ENCODE measurements at places on chromosomes 11 and 22. TPM values are rescaled to one million over a fixed set of nuclear protein-coding genes. Genes with fewer than 3 reads are reported as not detected.
A peak's percentile ranks its signal among the peaks of the same experiment; 100 is the strongest.

DNA sequence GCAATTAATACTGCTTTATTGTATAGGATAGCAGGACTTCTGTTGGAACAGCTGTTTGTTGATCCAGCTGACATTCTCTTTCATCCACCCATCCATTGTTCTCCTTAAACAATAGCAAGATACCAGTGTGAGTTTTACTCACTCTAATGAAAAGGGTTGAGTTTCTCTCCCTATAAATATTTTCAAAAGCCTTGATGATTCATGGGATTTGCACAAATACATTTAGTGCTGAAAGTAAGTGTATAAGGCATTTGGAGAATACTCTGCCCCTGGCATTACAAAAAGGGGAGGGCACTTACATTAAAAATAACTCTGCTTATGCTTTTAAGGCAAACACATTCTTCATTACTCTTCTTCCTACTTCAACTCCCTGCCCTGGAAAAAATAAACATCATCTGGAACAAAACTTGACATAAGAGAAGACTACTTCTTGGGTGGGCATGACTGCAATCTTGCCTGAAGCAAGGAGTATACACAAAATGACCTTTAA lies 634.9 kb downstream of the METTL15 start:
- no peak for DNase-seq
- H3K4me1 ChIP-seq, result no peaks in the 10 kb centered on the region
- H3K27ac ChIP-seq, result no peak overlapping the region
- H3K36me3 ChIP-seq, result no peaks in the 10 kb centered on the region

- no peak for DNase-seq
- H3K27ac ChIP-seq, result no peak overlapping the region
- H3K27me3 ChIP-seq, result no peaks in the 10 kb centered on the region
- H3K4me1 ChIP-seq, result no peaks in the 10 kb centered on the region
Observed at GRCh38 chr11:91173701-91174100, 950.9 kb upstream of the CHORDC1 start.

DNA sequence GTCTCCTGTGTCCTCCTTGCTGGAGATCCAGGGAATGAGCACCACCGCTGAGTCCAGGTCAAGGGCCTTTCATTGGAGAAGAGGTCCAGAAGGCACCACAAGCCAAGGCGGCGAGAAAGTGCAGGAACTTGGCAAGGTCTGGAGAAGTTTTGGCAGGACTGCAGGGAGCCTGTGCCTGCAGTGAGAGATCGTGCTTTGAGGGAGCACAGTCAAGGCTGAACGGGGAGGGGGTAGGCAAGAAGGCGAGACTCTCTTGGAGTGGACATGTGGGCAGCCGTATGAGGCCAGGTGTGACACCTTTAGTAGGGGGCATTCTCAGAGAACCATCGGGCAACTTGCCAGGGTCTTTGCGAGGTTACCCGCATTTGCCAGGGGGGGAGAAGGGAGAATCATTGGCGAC lies 30.5 kb downstream of the LRRC10B start:
- no peak overlapping the region for H3K4me3 ChIP-seq
- no peaks in the 10 kb centered on the region for H3K4me1 ChIP-seq
- DNase-seq, result no peak
- no peak overlapping the region for H3K27ac ChIP-seq

- H3K4me1 ChIP-seq, result no peaks in the 10 kb centered on the region
- H3K36me3 ChIP-seq, result no peaks in the 10 kb centered on the region
- DNase-seq, result no peak
- H3K27ac ChIP-seq, result no peak overlapping the region
- H3K4me3 ChIP-seq, result no peak overlapping the region
Observed at GRCh38 chr22:48695251-48695650, 1132.4 kb downstream of the BRD1 start.

DNA sequence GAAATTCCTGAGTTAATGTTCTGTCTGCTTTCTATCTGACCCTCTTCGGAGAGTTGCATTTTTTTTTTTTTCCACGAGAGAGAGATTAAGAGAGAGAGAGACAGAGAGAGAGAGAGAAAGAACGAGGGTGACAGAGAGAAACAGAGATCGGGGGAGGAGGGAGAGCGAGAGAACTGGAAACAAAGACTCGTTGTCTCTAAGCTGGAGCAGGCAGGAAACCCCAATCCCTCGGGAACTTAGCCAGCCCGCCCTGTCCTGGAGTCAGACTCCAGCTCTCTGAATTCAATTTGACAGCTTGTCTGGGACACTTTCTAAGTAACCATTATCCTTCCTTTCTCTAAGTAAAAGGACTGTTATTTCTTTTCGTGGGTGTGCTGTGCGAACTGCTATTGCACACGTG lies 76.9 kb downstream of the KCNJ1 start:
- no peaks in the 10 kb centered on the region for H3K36me3 ChIP-seq
- no peaks in the 10 kb centered on the region for H3K4me1 ChIP-seq
- no peaks in the 10 kb centered on the region for H3K27me3 ChIP-seq
- no peak overlapping the region for H3K27ac ChIP-seq

DNA sequence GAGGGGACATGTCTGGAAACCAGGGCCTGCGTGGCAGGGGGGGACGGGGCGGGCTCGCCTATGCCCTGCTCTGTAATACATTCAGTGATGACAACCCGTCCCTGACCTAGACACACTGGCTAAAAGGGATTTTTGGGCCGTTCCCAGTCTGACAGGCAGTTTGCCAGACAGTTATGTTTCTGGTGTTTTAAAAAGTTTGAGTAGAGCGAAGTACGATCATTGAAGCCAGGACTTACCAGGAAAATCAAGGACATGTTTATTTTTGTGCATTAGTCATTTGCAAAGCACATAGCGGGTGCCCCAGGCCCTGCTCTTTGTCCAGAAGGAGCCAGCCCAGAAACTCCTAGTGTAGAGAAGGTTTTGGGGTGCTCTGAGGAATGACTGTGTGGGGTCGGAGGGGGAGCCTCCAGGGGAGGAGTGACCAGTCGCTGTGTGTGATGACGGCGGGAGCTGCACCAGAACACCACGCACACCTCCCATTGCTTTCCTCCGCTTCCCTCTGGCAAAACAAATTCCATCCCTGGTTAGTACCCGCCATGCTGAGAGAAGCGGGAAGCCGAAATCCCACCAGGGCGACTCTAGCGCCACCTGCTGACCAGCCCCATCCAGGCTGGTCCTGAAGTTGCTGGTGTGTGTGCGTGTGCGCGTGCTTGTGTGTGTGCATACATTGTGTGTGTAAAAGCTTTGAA lies 50.8 kb downstream of the FBLN1 start:
- H3K36me3 ChIP-seq, result no peaks in the 10 kb centered on the region
- H3K4me1 ChIP-seq, result no peaks in the 10 kb centered on the region
- H3K4me3 ChIP-seq, result no peak overlapping the region
- no peak overlapping the region for H3K27ac ChIP-seq
- peak; percentile 41 for DNase-seq

DNA sequence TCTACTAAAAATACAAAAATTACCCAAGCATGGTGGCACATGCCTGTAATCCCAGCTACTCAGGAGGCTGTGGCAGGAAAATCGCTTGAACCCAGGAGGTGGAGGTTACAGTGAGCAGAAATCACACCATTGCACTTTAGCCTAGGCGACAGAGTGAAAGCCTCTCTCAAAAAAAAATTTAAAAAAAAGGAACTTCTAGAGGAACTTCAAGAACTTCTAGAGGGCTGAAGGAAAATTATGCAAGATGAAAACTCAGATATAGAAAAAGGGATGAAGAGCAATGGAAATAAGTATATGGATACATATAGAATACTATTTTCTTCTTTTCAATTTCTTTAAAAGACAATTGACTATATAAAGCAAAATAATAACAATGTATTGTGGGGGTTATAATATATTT lies 51.2 kb upstream of the PRR5 start:
- no peaks in the 10 kb centered on the region for H3K27me3 ChIP-seq
- no peaks in the 10 kb centered on the region for H3K4me1 ChIP-seq
- DNase-seq, result no peak
- H3K4me3 ChIP-seq, result no peak overlapping the region
- no peak overlapping the region for H3K27ac ChIP-seq

GRCh38 chr11:120912504-120912903 lies 111.4 kb upstream of the TBCEL start:
- no peaks in the 10 kb centered on the region for H3K27me3 ChIP-seq
- no peaks in the 10 kb centered on the region for H3K36me3 ChIP-seq
- no peak overlapping the region for H3K4me3 ChIP-seq

GRCh38 chr11:66123902-66124301 lies 53.8 kb downstream of the PACS1 start:
- no peak overlapping the region for H3K27ac ChIP-seq
- DNase-seq, result no peak
- H3K4me1 ChIP-seq, result peaks cover 42% of the 10 kb centered on the region

Gene LRP4
- total RNA-seq, result 5.6 TPM

Gene FAM181B
- 0.51 TPM for total RNA-seq

Gene CHADL
- total RNA-seq, result 1.5 TPM

Gene PARVG
- total RNA-seq, result 1.6 TPM

Gene CDON
- total RNA-seq, result 2.0 TPM
